Cardiac septum (tissue), 1 donor: ENCODE measurements at places on chromosomes 3 and 15. TPM values are rescaled to one million over a fixed set of nuclear protein-coding genes. Genes with fewer than 3 reads are reported as not detected.

Gene SLC15A2
- total RNA-seq, result 0.92 TPM

Gene PRTG
- total RNA-seq, result 0.92 TPM

Gene PAK6
- 2.6 TPM for total RNA-seq

Gene SCN11A
- total RNA-seq, result 0.05 TPM

Gene NEIL1
- 10.9 TPM for total RNA-seq
